ENCODE measurements at places on chromosomes 2 and 18.

DNA sequence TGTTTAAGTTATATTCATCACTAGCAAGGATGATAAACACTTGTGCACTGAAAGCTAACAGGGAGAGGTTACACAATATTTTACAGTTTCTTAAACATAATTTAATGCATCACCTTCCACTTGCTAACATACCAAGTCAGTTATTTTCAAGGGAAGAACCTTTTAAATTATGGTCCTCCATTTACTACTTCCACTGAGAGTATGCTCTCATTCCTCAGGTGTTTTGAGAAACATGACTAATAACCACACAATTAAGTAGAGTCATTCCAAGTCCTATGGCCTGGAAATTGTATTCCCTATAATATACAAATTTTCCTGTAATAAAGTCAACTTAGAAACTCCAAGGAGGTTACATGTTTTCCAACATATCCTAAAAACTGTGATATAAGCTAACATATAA lies 152.3 kb upstream of the STON1 start:
- DNase-seq, result no peak

GRCh38 chr2:189624648-189625355 lies 36.5 kb upstream of the ASNSD1 start:
- no peak for DNase-seq

DNA sequence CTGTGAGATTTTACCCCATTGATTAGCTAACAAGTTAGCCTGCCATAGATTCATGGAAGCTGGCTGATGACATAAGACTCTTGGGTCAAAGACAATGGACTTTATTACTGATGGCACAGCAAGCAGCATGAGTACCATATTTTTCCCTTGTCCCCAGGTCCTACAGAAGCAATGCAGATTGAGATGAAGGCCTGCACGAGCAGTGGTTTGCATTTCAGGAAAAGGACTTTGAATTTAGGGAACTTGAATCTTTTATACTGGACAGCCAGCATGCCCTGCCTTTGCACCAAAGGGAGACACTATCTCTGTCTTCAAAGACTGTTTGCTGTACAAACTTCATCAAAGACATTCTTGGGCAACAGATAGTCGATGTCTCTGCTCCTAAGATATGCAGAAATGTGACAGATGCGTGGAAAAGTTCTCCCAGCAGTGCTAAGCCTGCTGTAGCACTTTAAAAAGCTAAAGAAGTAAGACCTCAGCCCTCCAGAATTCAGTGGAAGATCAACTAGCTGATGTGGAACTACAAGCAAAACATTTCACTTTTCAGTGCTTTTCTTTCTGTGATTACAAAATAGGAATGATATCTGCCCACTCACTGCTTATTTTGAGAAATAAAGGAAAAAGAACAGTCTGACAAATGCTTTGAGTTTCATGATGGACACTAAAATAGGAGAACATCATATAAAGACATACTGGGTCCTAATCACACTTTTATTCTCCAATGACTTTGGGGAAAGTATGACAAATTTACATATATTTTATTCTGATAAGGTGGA lies 44.4 kb upstream of the TANK start:
- DNase-seq, result no peak

DNA sequence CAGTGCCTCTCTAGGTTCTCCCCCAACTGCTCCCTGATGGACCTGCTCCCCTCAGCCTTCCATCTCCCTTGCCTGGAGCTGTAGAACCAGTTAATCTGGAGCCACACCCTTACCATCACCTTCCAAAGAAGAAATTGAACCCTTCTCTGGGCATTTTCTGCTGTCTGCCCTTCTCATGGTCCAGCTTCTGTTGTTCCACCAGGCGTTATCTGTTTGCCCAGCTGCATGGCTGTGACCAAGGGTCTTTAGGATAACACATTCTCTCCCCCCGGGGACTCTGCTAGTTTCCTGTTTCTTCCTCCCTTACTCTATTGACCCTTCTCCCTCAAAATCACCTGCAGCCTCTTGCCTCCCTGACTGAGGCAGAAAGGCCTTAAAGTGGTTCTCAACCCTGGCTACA lies 3.2 kb upstream of the ANKRD53 start:
- DNase-seq, result peak; percentile 37

DNA sequence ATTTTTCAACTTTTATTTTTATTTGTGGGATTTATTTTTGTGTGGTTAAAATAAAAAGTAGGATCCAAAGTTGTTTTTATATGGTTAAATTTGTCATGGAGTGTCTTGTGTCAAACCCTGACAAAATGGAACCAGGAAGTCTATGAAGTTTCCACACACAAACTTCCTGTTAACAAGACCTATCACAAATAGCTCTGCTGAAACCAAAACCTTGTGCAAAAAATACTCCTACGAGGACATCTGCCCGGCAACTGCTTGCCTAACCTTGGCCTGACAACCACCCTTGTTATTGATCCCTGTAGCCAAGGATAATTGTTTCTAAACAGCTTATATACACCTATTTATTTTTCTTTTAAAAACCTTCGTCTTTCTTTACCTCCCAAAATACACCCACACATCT lies 389.6 kb downstream of the TRIB2 start:
- DNase-seq, result no peak

DNA sequence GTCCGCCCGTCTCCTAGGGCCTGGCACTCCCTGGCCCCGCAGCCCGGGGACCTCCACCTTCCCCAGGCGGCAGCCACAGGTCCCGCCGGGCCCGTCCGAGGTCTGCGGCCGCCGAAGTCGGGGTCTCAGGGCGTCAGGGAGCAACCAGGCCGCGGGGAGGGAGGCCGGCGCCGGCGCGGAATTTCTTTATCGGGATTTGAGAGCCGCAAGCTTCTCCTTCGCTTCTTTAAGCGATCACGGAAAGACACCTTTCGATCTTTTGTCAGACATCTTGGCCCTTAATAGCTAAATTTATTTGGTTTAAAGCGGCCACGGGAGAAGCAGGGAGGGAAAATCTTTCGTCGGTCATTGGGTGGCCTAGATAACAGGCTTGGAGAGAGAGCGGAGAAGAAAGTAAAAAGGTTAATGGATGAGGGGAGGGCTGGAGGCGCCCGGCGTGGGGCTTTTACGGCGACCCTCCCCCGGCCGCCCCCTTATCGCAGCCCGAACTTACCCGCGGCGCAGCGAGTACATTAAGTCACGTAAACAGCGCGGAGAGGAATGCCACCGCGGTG lies 4.3 kb upstream of the GATA6 start:
- DNase-seq, result no peak

DNA sequence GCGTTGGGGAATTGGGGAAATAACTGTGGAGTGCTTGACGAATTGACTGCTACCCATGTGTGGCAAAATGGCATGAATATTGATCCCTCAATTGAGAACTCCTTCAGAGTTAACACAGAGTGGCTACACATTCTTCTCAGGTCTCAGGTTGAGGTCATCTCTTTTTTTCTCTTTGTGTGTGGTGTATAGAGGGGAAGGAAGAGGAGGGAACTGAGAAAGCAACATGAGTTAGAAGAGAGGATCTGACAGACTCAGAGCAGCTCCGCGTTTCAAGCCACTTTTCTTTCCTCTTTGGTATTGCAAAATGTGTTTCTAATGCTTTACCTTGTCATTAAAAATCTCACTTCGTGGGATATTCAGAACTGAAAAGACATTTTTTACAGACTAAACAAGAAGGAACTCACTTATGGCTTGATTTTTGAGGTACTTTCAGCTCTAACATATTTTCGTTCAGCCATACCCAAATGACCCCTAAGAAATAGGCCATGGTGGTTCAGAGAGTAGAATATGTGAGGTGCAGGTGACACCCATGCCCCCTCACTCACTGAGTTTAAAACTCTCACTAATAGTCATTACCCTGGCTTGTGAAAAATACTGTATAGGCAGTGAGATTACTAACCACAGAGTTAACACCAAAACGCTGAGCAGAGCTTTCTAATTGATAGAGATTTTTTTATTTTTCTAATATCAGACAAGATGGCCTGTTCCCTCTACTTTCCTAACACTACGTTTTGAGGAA lies 22.5 kb downstream of the STAT4 start:
- DNase-seq, result no peak
